ENCODE measurements at places on chromosomes 1 and 21. TPM values are rescaled to one million over a fixed set of nuclear protein-coding genes. Genes with fewer than 3 reads are reported as not detected.

DNA sequence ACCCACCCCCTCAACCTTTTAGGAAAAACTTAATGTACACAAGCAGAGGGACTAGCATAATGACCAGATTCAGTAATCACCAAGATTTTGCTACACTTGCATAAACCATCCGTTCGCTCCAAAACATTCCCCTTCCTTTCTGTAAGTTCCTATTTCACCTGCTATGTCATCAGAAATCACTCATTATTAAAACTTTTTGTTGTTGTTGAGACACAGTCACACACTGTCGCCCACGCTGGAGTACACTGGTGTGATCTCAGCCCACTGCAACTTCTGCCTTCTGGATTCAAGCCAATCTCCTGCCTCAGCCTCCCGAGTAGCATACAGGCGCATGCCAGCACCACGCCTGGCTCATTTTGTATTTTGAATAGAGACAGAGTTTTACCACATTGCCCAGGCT, 3.4 kb downstream of the MRPL20 start:
- DNase-seq: no peak

GRCh38 chr1:36607263-36607651, 124.5 kb upstream of the CSF3R start:
- no peak for DNase-seq

DNA sequence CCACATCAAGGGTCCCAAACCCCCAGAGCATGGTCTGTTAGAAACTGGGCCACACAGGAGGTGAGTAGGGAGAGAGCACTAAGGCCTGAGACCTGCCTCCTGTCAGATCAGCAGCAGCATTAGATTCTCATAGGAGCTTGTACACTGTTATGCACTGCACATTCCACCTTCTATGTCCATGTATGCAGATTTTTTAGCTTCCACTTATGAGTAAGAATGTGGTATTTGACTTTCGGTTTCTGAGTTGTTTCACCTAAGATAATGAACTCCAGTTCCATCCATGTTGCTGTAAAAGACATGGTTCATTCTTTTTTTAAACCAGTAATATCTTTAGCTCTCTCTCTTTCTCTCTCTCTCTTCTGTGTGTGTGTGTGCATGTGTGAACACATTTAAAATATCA, 663 bp upstream of the GBP6 start:
- DNase-seq: no peak

- no peak for DNase-seq
Observed at GRCh38 chr1:18282851-18283600, 175.4 kb downstream of the IGSF21 start.

GRCh38 chr1:223411309-223411708, 18.1 kb downstream of the CCDC185 start:
- peak; percentile 52 for DNase-seq

Gene GPN2
- 8.5 TPM for total RNA-seq

Gene CLEC20A
- not detected for total RNA-seq

Gene C1QC
- not detected for total RNA-seq

Gene RNU1-4
- 294 TPM for total RNA-seq
